Fibroblast of skin of scalp (primary cell): ENCODE measurements at places on chromosomes 13 and 19.

DNA sequence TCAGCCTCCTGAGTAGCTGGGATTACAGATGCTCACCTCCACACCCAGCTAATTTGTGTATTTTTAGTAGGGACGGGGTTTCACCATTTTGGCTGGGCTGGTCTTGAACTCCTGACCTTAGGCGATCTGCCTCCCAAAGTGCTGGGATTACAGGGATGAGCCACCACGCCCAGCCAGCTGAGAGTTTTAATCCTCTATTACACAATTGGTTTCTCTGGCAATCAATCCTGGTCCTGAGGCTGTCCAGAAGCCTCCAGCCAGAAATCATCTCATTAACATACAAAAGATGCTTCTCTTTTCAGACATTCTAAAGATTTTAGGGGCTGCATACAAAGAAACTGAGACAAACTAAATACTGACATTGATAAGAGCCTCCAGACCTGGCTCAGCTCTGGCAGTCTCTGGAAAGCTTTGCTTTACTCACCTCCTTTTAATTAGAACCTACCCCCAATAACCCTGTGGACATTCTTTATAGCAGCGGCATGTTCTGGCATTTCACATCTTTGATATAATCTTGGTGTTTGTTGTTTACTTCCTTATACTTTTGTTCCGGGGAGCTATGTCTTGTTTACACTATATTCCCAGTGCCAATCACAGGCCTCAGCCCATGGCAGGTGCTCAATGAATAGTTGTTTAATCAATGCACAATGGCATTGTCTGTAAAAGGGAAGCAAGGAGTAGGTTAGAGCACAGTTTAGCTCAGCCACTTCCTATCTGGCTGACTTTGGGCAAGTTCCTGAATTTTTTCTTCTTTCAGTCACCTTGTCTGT, 4.1 kb upstream of the ZNF724 start:
- DNase-seq: no peak

GRCh38 chr13:27379694-27380641, 44.5 kb upstream of the GTF3A start:
- DNase-seq: peak; percentile 49

GRCh38 chr19:7018828-7019227, 2.4 kb downstream of the MBD3L2B start:
- DNase-seq: no peak

DNA sequence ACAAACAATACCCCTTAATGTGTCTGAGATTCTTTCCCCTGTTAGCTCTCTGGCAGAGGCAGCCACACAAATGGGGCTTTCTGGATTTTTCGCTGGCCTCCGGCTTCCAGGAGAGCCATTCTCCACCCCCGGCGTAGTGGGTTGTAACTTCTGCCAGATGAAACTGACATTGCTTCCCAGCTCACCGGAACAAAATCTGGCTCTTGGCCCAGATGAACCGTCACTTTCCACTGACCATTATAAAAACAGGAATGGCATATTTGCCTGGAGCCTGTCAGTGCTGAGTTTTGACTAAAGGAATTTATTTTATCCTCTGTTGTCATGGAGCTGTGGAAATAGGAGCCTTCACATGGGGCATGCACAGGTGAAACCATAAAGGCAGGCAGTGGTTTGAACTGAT, 120.6 kb upstream of the GPR12 start:
- DNase-seq: peak; percentile 4

GRCh38 chr19:1799695-1800342, 12.3 kb downstream of the ATP8B3 start:
- no peak for DNase-seq

- DNase-seq: peak; percentile 47
These were observed 8.0 kb downstream of the PDS5B start for GRCh38 chr13:32594157-32594738.
